Stimulated activated CD4-positive, alpha-beta T cell treated with anti-CD3 and anti-CD28 coated beads, Interleukin-15, amount 100 ng/mL, for 48 hours (primary cell): ENCODE measurements at places on chromosomes 7 and 10.

DNA sequence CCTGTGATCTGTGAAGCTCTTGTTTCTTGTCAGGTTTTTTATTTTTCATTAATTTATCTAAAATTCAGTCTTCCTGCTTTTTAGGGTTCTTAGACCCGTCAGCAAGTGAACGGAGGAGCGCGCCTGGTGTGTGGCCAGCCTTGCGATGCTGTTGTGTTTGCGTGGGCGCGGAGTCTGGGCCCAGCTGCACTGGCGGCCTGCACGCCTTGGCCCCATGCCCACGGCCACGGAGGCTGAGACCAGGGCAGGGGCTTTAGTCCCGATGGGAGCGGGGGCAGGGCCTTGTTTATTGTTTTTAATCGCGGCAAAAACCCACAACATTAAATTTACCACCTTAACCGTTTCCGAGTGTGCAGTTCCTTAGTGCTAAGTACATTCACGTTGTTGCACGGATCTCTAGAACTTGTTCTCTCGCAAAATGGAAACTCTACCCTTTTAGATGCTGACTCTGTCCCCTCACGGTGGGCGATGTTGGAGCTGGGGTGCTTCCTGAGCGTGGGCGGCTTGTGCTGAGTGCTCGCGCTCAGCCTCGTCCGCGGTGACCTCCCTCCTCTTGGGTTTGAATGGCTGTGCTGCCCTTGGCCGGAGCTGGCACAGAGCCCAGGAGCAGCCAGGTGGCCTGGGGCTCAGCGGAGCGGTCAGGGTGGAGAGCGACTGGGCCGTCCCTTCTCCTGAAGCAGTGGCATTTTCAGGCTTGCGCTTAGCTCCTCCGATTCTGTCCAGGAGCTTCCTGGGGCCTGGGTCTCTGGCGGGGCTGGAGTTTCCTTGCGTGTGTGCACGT lies 69.1 kb downstream of the INPP5A start:
- no peak for DNase-seq

DNA sequence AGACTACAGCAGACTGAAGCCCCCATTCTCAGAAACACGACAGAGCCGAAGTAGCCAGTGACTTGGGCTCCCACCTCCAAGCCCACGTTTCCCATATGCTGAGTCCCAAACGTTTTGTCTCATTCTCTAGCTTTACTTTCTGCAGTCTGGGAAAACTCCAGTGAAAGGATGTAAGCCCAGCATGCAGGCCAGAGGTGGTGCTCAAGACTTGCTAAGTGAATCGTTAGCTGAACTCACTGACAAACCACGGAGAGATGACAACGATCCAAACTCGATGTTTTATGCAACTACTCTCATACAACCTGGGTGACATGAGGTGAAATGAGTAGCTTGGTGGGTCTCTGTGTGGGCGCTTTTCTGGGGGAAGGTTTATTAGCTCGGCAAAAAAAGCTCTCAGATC lies 731.8 kb downstream of the SUGCT start:
- DNase-seq, result no peak

DNA sequence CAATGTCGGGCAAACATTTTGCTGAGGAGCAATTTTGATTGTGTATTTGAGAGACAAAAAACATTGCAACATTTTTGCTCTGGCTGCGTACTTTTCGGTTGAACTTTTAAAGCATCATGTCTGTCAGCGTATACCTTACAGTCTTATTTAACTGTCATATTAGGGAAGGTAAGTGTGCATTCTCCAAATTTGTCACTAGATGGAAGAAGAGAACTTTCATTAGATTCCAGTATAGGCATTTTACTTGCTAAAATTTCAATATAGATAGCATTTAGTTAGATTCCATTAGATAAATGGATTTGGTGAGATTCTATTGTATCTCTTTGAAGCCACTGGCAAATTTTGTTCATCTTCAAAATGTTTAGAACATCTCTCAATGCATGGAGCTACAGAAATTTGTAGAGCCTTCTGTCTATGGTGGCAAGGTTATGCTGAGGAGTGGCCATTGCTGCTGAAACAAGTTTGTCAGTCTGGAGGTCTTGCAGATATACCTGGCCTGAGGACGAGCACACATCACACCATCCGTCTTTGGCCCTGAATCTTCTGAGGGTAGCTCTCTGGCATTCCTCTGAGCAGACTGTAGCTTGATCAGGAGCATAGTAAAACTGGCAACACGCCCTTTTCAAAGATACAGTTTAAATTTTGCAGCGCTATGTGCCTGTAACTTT lies 437.5 kb upstream of the MBL2 start:
- DNase-seq, result no peak

DNA sequence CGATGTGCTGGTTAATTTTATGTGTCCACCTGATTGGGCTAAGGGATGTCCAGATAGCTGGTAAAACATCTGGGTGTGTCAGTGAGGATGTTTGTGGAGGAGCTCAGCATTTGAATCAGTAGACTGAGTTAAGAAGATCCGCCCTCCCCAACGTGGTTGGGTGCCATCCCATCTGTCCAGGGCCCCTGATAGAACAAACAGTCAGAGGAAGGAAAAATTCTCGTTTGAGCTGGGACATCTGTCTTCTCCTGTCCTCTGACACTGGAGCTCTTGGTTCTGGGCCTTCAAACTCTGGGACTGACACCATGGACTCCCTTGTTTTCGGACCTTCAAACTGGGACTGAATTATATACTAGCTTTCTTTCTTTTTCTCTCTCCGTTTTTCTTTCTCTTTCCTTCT lies 59.6 kb downstream of the CARD11 start:
- DNase-seq, result no peak

GRCh38 chr10:98139431-98139830 lies 5.0 kb downstream of the R3HCC1L start:
- no peak for DNase-seq

GRCh38 chr7:147296986-147297385 lies 1180.4 kb downstream of the CNTNAP2 start:
- DNase-seq, result no peak

GRCh38 chr10:13787015-13787421 lies 200.3 kb downstream of the PRPF18 start:
- peak; percentile 59 for DNase-seq

- DNase-seq, result no peak
Measured at GRCh38 chr10:124262234-124262865, 156.4 kb downstream of the OAT start.

DNA sequence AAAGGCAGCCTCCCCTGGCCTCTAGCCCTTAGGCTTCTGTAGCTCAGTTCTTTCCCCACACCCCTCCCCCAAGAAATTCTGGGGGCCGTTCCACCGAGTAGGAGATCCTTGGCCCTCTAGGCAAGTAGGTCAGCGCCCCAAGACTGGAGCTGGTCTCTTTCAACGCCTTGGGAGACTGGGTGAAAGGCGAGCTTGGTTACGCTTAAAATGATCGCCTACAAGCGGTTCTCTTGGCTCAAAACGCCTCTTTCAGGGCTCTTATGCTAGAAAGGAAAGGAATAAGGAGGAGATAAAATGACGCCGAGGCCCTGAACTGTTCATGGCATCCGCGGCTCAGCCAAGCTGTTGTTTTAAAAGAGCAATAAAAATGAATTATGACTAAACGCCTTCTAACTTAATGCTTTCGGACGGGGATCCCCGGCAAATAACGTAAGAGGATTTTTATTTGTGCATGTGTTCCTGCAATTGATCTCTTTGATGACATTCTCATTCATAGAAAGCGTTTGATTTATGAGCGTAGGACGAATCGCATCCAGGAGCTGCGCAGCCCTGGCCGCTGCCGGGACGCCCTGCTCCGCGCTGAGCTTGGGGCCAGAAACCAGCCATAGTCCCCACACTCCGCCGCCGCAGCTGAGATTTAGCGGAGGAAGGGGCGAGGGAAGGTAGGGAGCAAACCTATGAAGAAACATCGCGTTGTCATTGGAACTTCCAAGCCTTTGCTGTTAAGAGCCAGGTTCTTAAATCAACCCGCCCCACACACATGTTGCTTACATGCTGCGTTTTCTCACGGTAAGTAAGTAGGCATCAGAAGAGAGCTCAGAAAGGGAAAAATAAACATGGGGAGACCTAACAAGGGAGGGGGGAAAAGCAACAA lies 3.0 kb upstream of the HOXA1 start:
- DNase-seq, result no peak

DNA sequence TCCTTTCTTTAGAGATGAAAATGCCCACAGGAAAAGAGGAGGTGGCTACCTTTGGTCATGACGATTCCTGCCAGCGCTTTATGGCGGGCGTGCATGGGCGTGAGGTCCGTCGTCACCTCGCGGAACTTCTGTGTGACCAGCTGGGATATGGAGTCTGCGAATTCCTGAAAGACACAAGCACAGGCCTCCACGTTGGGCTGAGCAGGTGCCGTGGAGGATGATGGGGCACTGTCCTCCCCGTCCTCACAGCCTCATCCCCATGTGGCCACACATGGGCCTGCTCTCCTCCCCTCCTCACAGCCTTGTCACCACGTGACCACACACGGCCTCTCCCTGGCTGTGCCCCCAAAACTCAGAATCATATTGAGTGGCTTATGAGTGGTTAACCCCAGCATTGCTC lies 214.7 kb downstream of the WDR37 start:
- no peak for DNase-seq

DNA sequence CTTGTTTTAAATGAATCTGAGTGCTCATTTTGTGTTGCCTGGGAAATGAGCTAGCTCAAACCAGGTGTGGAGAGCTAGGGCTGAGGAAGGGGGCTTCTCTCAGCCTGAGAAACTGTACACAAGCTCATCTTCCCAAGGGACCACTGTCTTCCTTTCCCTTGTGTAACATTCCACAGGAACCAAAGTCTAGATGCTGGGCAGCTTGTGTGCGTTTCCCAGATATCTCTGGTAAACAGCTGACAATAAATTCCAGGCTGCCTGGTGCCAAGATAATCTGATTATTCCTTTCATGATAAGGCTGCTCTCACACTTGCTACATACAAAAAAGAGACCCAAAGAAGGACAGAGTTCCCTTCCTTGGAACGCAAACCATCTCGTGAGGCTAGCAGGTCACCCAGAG lies 33.1 kb upstream of the MKLN1 start:
- no peak for DNase-seq

DNA sequence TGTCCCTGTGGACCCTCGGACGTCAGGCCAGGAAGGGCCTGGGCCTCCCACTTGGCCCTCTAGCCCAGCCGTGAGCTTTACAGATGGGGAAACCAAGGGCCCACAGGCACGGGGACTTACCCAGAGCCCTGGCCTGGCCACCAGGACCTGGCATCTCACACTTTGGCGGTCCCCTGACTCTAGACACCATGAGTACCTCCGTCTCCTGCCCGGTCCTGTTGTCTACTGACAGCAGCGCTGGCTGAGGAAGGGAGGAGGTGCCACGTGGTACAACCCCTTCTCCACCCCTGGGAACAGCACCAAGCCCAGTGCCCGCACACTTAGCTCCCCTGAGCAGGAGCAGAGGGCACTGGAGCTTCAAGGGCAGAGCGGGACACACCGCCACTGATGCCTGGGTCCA lies 26.1 kb downstream of the ADGRA1 start:
- DNase-seq, result no peak

DNA sequence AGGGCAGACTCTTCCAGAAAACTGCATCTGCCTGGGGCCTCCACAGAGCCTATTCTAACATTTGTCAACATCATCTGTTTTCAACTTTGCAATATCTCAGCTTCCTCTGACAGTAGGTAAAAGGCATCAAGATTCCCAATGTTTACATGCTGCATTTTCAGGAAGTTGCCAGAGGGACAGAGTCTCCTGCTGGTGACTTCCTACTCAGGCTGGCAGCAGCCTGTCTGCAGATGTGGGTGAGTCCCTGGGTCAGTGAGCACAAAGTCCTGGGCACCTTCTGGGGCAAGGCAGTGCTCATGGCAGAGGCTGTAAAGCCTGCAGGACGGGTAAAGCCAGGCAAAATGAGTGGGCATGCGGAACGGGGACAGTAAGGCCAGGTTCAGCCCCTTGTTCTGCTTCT lies 69.4 kb downstream of the EBF3 start:
- no peak for DNase-seq
